CD4-positive, alpha-beta T cell treated with Interleukin-4 for 1 hour (primary cell): ENCODE measurements at places on chromosomes 4 and X.
A peak's percentile ranks its signal among the peaks of the same experiment; 100 is the strongest.

- DNase-seq: no peak
Observed at GRCh38 chrX:39750256-39750790, 347.4 kb downstream of the BCOR start.

DNA sequence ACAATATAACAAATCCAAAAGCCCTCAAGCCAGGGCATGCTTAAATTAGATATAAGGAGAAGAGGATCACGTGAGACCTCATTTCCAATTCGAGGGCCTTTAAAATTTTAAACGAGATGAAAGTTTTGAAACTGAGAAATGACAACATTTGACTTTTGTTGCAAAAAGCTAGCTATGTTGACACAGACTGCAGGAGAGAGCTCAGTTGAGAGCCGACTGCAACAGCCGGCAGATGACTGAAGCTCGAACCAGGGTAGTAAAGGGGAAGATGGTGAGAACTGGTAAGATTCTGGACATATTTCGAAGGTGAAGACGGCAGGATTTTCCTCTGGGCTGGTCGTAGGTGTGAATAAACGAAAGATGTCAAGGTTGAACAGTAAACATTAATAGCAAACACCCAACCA lies 773 bp downstream of the PRMT9 start:
- DNase-seq: peak; percentile 11

- DNase-seq: no peak
Observed at GRCh38 chrX:36947214-36947613, 61.0 kb upstream of the FAM47C start.

- no peak for DNase-seq
Observed at GRCh38 chr4:183434264-183434663, 10.2 kb upstream of the CDKN2AIP start.

DNA sequence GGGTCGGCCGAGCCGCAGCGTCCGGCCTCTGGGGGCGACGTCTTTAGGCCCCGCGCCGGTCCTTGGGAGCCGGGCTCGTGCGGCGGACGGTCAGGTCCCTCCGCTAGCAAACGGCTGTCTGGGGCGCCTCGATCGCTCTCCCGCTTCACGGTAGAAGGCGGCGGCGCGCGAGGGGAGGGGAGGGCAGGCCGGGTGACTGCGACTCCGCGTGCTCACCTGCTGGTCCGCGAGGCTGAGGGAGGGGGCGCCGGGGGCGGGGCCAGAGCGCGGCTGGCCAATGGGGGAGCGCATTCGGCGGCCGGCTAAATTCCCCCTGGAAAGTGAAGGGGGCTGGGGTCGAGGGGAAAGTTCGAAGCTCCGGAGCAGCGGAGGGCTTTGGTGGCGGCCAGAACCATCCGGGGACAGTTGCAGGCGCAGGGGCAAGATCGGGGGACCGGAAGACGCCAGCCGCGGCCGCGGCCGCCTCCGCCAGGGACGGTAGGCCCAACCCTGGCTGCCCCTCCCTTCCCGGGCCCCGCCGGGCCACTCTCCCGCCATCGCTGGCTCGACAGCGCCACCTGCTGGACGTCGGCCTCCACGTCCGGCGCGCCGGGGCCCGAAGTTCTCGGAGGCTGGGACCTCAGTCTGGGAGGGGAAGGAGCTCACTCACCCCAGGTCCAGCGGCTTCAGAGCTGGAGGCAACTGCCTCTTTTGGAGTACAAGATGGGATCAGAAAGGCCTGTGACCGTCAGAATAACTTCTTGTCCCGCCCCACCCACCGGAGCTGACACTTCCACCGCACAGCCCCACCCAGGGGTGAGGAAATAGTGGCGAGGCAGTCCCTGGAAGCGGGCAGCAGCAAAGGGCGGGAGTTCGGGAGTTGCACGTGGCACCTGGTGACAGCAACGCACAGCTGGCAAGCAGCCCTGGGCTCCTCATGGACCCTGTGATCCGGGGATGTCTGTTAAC lies 49.9 kb downstream of the ELF4 start:
- peak; percentile 77 for DNase-seq

DNA sequence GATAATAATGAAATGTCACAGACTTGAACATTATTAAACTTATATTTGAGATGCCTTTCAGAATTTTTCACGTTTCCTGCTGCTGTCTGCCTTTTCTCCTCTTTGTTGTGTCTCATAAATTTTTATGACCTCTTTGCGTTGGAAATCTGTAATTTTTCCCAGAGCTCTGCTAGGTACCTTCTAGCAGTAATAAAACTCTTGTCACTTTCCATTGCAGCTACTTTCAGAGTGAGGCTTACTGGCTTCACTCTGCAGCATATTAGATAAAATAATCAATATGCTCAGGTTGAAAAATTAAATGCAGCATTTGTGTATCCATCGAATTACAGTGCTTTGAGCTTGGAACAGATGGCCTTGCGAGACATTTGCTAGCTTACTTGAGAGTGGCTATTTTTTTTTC lies 689.0 kb downstream of the GRID2 start:
- no peak for DNase-seq

DNA sequence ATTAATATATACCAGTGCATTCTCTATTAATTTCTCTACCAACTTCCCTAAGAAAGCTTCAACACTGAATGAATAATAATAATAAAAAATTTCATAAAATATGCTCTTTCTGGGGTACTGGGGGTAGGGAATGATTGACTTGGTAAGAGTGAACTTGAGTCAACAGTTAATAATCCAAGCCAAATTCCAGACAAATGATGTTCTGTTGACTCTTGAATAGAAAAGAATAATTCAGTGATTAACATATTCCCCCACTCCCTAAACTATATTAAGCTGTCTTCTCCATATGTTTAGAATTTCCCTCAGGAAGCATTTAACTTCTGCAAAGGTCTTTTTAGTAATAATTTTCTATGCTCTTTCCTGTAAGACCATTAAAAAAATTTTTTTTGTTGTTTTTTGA lies 12.3 kb downstream of the PGRMC2 start:
- DNase-seq: no peak

GRCh38 chr4:108536577-108536976 lies 83.8 kb upstream of the RPL34 start:
- no peak for DNase-seq

DNA sequence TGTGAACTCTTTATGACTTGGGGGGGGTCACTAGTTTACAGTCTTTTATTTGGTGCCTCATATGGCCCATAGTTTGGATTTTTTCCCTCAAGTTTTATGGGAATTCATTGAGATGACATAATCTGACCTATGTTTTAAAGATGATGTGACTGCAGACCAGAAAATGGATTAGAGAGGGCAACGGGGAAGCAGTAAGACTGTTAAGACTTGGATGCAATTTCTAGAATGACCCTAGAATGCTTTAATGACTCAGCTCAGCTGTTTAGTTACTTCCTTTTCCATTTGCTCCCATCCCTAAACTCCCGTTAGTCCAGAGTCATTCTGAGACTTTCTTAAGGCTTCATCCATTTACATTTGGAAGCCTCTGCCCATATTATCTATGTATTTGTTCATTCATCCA lies 59.9 kb upstream of the PDGFRA start:
- no peak for DNase-seq

DNA sequence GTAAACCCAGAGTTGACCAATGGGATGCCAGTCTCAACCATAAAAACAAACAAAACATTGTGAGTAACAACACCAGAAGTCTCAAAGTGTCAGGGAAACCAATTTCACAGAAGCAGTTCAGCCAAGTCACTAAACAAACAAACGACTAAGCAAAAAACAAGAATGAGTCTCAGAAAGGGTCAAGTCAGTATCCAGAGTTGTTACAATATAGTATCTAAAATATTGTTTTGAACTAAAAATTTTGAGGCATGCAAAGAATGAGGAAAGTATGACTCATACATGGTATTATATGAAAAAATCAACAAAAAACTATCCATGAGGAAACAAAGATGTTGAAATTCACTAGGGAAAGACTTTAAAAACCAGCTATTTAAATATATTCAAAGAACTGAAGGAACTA lies 70.6 kb downstream of the AR start:
- DNase-seq: no peak

DNA sequence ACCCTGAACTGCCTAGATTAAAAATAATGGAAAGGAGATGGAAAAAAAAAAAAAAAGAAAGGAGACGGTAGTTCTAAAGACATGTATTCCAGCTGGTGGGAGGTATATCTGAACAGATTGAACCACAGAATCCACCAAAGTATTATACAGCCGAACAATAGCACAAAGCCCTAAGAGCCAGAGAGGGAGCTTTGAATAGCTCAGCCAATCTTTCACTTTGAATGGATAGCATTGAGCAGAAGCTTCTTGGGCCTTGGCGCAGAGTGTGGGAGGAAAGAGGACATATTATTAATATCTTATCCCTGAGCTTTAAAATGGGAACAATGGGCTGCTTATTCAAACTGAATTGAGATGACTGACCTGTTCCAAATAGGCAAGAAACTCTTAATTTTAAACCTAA lies 147.8 kb upstream of the PAQR3 start:
- no peak for DNase-seq

- no peak for DNase-seq
Observed at GRCh38 chr4:180418819-180419531, 1824.2 kb upstream of the TENM3 start.

DNA sequence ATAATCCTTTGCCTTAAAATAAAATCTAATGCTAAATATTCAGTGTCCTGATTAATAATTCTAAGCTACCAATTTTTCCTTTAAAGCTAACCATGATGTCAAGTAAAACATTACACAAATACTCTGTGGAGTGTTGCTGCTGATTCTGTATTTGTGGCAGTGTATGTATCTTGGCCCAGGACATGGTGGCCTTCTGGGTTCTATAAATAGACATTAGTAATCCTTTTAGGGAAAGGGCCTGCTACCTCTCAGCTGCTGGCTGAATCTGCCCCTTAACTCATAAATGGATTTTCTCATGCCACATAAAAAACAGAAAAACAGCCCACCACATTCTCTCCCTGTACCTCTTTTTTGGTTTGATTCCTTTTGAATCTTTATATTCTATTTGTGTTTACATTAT lies 1.2 kb upstream of the XK start:
- no peak for DNase-seq

GRCh38 chr4:40940317-40940741 lies 190.6 kb downstream of the NSUN7 start:
- DNase-seq: no peak

- no peak for DNase-seq
Observed at GRCh38 chr4:10917566-10917965, 233.0 kb upstream of the CLNK start.

DNA sequence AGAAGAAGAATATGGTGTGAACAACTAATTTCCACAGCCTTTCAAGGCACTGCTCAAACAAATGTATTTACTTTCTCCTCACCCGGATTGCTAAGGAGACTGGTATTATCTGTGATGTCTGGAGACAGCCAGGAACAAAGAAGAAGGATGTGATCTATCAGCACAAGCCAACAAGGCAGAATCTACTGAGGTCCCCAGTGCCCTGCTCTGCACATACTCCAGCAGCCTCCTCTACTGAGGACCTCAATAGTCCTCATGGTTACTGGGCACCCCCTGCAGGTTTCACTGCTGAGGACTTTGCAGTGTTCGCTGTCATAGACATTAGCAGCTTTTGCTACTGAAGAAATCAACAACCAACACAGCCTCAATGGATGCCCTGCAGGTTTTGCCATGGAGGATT lies 930.1 kb downstream of the ADGRL3 start:
- DNase-seq: no peak

GRCh38 chr4:138945840-138946239 lies 69.7 kb upstream of the NOCT start:
- no peak for DNase-seq

DNA sequence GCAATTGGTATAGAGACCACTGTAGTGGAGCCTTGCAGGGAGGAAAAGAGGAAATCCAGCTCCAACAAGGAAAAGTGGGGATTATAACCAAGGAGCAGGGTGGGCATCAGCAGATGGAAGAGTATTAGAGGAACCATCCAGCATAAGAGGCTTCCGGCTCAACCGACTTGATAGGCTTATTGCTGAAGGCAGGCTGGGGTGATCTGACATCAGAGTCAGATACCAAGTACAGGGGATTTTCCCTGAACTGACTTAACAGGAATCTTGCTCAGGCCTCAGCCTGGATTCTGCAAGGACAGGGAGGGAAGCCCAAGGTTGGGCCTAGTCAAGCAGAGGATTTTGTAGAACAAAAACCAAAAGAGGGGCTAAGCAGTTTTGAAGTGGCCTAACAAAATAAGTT lies 129.6 kb downstream of the DCLK2 start:
- DNase-seq: no peak

- DNase-seq: no peak
Observed at GRCh38 chr4:150656891-150657290, 74.9 kb downstream of the MAB21L2 start.

GRCh38 chr4:137610960-137611359 lies 78.7 kb upstream of the PCDH18 start:
- no peak for DNase-seq

DNA sequence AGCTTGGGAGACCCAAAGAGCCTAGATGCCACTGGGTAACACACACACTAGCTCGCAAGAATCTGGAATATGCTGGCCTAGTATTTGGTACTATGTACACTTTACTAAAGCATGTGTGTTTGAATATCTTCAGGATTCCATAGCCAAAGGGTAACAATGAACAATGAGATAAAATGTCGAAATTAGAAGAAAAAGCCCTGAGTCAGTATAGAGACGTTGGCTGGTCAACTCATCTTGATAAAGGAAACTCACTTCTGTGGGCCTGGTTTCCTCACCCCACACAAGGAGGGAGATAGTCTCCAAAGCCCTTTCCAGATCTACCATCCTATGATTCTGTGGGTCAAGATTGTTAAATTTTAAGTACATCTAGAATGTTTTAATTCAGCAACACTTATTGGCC lies 6.9 kb downstream of the ZDHHC9 start:
- DNase-seq: no peak

GRCh38 chrX:124216396-124217115 lies 115.9 kb upstream of the TEX13D start:
- DNase-seq: no peak

GRCh38 chr4:137861682-137862081 lies 329.4 kb upstream of the PCDH18 start:
- no peak for DNase-seq

DNA sequence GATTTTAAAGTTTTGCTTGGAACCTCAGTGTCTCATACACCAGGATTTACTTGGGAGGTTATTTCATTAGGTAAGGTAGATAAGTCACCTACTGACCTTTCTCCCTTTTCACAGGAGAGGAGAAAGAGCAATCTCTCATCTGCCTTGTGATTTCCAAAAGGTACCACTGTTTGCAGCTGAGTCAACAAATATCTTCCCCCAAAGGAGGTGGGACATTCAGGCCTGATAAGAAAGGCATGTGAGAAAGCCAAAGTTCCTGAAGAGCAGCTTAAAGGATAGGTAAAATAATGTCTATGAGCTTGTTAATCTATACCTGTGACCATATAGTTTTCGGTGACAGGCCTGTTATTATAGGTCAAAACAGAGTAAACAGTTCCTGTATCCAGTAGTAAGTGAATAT lies 45.0 kb downstream of the FAM47B start:
- DNase-seq: no peak

DNA sequence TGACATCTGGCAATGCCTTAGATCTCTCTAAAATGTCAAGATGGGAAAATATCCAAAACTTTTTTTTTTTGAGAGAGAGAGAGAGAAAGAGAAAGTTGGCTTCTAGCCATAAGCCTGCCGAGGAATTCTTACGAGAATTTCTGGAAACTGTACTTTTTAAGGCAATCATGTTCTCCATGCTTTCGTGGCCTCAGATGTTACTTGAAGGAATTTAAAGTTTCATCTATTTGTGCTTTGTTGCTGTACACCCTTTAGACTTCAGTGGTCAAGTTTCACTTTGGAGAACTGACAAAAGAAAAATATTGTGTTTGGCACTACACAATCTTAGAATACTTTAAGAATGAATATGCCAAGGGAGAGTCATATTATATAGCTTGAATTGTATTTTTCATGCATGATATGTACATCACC lies 53.9 kb downstream of the FAT4 start:
- no peak for DNase-seq

GRCh38 chr4:174401471-174402130 lies 117.9 kb downstream of the CEP44 start:
- no peak for DNase-seq

GRCh38 chr4:84804136-84804535 lies 162.4 kb downstream of the WDFY3 start:
- no peak for DNase-seq
